ENCODE measurements at places on chromosomes 13 and 19. TPM values are rescaled to one million over a fixed set of nuclear protein-coding genes. Genes with fewer than 3 reads are reported as not detected.

The DZIP1 gene
- 91.6 TPM for polyA plus RNA-seq

The PRKACA gene
- polyA plus RNA-seq = 96.2 TPM

The TFPT gene
- polyA plus RNA-seq = 14.3 TPM

The PCDH20 gene
- 6.4 TPM for polyA plus RNA-seq

The ARHGEF7 gene
- polyA plus RNA-seq = 79.1 TPM

The ZNF69 gene
- polyA plus RNA-seq = 32.2 TPM

The STARD13 gene
- 21.3 TPM for polyA plus RNA-seq

The SPACA7 gene
- polyA plus RNA-seq = not detected

The ERICH4 gene
- 6.3 TPM for polyA plus RNA-seq

The RXFP2 gene
- polyA plus RNA-seq = 1.3 TPM

The FBN3 gene
- 59.0 TPM for polyA plus RNA-seq

The PSG7 gene
- not detected for polyA plus RNA-seq

The CAPN12 gene
- 8.0 TPM for polyA plus RNA-seq

The SYCN gene
- polyA plus RNA-seq = not detected

The FAM187B gene
- polyA plus RNA-seq = not detected

The NLRP12 gene
- polyA plus RNA-seq = 0.17 TPM

The ZNF154 gene
- polyA plus RNA-seq = 42.4 TPM

The GIPC3 gene
- 1.9 TPM for polyA plus RNA-seq
